ENCODE measurements at places on chromosomes 6 and 20.

DNA sequence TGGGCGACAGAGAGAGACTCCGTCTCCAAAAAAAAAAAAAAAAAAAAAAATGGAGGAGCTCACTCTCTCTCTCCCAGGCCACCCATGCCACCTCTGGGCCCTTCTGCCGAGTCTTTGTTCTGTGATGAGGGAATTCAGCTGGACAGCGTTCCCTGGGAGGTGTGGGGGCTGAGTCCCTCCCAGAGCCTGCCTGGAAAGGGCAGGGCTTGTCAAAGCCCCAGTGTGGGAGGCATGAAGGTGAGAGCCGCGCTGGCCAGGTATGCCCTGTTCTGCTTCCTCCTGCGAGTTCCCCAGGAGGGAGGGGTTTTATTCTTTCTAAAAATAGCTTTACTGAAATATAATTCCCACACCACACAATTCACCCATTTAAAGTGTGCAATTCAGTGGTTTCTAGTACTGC, 69.6 kb downstream of the TMEM242 start:
- DNase-seq: no peak

DNA sequence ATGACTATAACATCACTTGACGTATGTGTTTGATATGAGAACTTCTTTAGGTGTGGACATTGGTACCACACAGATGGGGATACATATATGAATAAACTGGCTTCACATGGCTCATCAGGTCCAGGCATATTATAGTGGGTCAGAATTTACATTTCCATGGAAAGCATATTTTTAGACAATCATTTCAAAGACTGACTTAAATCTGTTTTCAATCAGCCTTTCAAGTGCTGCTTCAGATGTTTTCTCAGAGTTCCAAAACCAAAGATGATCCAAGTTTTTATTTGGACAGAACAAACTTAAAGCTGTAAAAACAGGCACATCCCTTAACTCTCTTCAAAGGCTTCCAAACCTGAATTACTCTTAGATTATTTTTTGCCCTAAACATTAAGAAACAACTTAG, 88.1 kb downstream of the PRSS35 start:
- no peak for DNase-seq

DNA sequence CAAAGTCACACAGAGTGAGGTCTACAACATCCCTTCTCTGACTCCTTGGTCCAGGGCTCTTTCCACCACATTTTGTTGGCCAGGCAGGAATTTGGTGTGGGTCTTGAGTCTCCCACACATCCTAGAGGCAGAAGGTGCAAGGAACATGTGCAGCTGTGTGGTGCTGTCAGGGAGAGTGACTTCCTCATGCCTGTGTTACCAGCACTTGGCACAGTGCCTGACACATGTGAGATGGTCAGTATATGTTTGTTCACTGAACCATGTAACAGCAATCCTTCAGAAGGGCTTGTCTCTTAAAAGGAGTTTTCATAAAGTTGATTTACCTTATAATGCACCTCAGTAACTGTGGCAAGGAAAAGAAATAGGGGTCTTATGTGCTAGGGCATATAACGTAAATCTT, 168.5 kb downstream of the CDC5L start:
- no peak for DNase-seq

GRCh38 chr6:37576336-37576737, 76.6 kb upstream of the CCDC167 start:
- DNase-seq: no peak

DNA sequence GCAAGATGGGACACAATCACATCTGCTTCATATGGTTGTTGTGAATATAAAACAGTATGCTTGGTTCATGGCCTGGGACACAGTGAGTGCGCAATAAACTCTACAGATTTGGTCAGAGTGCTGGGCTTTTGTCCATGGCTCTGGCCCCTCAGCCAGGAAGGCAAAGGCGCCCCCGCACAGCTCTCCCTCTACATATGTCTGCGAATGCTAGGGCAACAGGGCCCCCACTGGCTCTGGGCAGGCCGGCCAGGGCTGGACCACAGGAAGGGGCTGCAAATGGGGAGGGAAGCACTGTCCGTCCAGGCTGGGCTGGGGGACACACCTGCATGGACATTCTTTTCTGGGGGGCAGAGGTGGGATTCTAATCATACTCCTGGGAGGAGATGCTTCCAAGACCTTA, 151.8 kb upstream of the MLN start:
- no peak for DNase-seq

- DNase-seq: no peak
Observed at GRCh38 chr6:24010133-24010532, 115.9 kb upstream of the NRSN1 start.

All from cerebellar cortex (tissue), 1 donor.